ENCODE measurements at places on chromosomes 6 and 20.

DNA sequence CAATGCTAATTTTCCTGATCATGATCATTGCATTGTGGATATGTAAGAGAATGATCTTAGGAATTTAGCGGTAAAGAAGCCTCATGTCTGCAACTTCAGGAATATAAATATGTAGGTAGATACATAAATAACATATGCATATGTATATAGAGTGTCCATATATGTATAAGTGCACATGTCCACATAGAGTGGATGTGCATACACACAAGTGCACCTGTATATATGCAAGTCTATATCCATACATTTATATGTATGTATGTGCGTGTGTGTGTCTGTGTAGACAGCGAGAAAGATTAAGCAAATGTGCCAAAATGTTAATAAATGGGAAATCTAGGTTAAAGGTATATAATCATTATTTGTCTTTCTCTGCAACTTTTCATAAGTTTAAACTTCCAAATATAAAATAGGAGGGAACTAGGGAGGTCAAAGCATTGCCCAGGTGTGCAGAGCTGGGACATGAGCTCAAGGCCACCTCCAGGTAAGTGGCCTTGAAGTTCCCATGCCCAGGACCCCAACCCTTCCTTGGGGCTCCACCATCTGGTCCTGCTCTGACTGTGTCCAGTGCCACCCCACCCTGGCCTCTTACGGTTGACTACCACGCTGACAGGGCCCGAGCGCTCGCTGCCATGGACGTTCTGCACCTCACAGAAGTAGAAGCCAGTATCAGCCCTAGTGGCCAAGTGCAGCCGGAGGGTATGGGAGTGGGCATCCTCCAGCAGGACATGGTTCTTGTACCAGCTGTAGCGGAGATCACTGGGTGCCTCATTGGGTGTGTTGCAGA, 9.6 kb downstream of the SIGLEC1 start:
- no peak for DNase-seq

- DNase-seq: no peak
Observed at GRCh38 chr6:21754891-21755290, 161.3 kb downstream of the SOX4 start.

DNA sequence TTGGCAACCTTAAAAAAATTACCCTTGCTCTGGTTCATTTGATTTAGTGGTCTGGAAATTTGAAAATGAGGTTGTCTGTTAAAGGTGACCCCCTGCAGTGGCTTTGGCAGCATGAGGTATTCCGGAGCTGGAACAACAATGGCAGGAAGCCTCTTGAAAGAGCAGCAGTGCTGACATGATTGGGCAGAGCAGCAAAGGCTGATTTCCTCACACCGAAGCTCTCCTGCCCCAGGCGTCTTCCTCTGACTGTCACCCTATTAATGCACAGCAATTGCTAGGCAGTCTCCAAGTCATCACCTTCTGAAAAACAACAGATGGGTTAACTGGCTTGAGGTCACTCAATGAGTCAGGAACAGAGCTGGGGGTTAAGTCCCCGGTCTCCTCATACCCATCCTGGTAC, 241.8 kb upstream of the MMS22L start:
- DNase-seq: no peak

- no peak for DNase-seq
Observed at GRCh38 chr6:1387876-1388629, 1.3 kb upstream of the FOXF2 start.

DNA sequence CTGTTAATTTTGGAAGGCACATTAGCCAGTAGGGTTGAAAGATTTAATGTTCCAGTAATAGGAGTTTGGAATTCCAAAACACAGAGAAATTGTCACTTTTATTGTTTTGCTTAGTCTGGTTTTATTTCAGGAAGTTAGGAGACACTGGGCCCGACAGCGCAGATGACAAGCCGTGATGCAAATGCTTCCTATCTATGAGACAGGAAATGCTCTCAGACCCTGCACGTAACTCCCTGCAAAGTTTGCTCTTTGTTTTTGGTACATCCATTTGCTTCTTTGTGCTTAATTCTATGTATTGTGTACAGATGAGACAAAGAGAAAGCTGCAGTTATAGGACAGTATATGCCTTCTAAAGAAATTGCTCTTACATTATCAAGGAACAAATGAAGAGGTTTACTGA, 201.6 kb upstream of the SGK1 start:
- DNase-seq: peak; percentile 59

GRCh38 chr6:12596731-12597130, 119.8 kb upstream of the PHACTR1 start:
- no peak for DNase-seq

GRCh38 chr6:170075659-170076223, 215.1 kb downstream of the DLL1 start:
- DNase-seq: no peak

DNA sequence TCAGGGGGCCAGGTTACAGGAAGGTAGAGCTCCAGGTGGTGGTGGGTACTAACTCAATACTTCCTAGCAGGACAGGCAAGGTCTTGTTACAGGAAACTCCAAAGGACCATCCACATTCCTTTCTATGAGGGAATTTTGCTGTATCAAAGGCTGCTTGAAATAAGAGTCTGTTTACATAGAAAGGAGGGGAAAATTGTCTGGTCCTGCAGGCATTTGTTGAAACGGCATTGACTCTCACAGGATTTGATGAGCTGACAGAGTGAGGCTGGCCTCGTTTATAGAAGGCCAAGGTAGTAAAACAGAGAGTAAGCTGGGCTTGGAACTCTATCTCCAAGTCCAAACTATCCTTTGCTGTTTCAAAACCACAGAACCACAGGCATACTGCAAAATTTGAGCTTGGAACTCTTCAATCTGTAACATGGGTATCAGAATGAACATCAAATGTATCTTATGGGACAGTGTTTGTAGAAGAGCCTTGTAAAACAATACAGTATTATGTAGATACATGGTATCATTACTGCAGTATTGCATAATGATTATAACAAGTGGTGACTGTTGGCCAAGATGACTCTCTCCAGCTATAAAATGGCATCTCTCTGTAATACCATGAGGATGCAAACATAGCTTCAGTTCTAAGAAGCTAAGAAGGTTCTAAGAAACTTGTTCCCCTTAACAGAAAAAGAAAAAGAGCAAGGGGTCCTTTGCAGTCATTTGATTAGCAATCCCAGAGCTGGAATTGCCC, 61.5 kb downstream of the TRAM2 start:
- DNase-seq: no peak

GRCh38 chr6:156719720-156720563, 57.2 kb upstream of the ARID1B start:
- peak; percentile 80 for DNase-seq

GRCh38 chr20:32655903-32656512, 17.7 kb downstream of the C20orf203 start:
- DNase-seq: no peak

GRCh38 chr20:48674461-48674860, 153.3 kb downstream of the PREX1 start:
- no peak for DNase-seq

GRCh38 chr6:132259070-132259469, 142.2 kb downstream of the MOXD1 start:
- no peak for DNase-seq

DNA sequence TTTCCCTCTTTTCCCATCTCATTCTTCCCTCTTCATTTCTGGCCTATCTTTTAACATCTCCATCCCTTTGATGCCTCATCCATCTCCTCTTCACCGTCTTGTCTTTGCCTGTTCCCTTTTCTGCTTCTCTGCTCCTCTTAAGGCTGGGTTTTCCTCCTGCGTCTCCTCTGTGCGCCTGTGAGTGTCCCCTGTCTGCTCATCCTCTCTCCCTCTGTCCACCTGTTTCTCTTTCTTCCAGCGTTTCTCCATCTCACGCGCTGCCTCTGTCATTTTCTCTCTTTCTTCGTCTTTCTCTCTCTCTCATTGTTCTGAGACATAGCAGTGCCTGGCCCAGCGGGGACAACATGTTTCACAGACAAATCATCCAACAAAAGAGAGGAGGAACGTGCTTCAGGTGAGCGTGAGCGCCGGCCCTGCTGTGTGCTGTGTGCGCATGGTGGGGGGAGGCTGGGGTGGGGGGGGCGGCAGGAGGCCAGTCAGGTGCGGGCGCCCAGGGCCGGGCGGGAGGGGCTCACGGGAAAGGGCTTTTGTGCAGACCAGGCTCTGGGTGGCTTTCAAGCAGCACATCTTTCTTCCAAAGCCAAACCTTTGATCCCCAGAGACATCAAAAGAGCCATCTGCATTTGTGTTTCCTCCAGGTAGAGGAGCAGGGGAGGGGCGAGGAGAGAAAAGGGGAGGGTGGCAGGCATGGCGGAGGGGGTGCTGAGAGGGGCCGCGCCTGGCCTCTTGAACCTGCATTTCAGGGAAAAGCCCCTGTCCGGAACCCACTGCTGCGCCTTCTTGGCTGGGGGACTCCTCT, 121.3 kb downstream of the VEGFA start:
- DNase-seq: no peak

- DNase-seq: no peak
Observed at GRCh38 chr6:157032923-157033322, 255.7 kb downstream of the ARID1B start.

DNA sequence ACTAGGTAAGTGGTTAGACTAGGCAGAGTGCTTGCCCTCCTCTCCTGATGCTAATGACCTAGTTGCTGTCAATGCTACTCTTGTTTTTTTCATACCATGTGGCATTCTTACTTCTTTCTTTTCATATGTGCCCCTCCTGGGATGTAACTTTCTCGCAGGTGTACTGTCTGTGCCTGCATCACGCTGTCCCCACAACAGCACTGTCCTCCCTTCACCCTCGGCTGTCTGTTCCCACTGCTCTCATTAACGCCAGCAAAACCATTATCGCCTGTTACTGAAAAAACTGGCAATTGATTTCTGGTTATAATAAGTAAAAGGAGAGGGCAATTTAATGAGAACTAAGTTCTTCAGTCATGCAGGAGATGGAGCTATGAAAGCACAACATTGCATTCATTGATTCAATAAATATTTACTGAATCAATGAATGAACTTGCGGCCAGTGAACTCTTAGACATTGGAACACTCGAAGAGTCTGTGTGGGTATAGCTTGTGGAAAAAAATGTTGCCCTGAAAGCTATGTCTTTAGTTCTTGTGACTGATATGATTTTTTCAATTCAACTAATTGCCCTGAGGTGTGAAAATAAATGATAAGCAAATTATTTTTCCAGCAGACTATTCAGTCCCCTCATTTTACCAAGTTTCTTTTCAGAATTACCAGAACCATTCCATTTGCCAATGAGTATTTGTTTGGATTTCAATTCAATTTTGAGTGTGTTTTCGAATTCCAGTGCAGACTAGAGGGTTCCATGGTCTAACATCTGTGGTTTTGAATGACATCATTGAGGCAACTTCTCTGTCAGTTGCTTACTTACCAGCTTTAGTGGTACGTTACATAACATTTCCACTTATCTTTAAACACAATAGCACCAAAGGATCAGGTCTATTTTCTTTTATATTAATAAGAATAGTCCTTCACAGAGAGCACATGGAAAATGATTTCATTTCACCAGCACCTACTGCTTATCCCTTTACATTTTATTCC, 2.1 kb downstream of the SLC17A4 start:
- DNase-seq: no peak

DNA sequence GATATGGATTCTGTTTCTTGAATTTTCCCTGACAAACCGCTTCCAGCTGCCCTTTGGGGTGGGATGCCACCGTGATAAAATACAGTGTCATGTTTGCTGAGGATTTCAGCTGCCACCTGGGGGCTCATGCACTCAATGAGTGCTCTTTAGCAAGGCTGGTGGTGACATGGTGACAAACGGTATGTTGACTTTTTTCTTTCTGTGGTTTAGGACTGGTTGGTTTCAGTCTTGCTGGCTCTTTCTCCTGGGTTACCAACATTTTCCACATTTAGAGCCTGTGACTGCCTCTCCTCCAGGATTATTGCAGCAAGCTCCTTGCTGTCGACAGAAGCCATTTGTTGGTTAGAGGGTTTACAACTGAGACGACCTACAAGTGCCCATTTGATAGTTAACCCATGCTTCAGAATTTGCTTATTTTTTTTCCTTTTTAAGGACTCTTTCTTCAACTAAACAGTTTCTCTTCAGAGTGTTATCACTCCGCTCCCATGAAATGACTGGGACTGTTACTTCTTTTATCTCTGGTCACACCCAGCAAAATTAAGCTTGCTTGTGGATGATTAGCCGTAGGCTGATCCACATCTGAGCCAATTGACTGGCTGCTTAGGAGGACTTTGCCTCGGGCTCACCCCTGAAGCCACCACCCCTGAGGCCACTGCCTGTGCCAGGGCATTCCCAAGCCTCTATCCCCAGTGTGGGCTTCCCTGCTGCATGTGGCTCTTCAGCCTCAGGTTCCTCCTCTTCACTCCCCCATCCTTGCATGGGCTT, 48.4 kb upstream of the CDYL start:
- no peak for DNase-seq

DNA sequence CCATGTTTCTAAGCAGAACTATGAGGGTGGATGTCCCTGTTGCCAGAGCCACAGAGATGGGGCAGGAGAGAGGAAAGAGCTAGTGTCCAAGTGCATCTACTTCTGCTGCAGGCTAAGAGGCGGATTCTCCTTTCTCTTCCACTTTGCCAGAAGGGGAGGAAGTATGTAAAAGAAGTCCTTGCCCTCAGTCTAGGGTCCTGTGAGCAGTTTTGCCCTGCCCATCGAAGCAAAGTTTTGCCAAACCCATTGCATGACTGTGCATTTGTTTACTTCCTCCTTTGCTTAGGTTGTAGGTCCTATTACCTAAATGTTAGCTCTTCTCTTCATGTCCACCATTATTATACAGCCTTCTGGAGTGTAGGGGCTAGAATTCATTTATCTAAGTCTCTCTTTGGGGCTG, 106.2 kb upstream of the ARMC2 start:
- DNase-seq: peak; percentile 50

DNA sequence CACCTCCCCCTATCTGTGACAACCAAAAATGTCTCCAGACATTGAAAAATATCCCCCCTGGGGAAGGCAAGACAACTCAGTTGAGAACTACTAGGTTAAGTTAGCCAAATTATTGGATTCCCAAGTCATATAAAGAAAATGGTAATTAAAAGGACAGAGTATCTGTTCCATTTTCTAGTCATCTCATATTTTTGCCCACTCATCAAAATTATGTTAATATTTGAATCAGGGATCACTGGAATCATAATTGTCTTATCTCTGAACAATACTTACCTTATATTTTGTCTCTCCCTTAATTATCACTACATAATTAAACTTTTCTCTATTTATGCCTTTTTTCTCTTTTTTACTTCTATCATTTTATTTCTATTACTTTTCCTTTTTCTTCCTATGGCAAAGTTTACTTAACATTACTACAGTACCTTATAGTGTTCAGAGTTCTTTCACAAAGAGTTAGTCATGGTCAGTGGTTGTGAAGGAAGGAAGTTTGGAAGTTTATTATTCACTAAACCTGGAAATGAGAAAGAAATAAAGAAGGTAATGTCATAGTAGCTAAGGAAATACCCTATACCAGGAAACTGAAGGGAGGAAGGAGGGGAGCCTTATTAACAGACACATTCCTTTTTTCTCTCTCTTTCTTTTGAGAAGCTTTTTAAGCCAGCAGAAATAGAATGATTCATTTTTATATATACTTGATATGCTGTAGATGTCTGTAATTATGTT, 332.9 kb downstream of the COL12A1 start:
- no peak for DNase-seq

- no peak for DNase-seq
Observed at GRCh38 chr20:41074441-41074840, 45.8 kb downstream of the TOP1 start.
